ENCODE measurements at places on chromosomes 7 and 10.

DNA sequence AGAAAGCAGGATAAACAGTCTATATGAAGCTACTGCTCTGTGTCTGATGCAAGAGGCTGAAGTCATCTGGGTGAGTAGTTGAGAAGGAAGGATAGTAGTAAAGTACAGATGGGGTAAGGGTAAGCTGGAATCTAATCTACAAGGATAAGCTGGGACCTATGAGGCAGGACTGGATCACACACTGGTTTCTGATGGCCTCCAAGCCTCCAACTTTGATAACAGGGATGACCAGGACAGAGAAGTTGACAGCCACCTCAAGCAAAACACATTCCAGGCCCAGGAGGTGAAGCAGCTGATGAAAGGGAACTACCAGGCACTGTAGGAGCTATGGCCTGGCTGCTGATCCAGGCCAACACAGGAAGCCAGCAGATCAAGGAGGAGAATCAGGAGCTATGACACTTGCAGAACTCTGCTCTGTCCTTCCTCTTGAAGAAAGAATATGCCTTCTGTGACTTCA lies 278.1 kb upstream of the TMEM229A start:
- no peak for DNase-seq

GRCh38 chr7:135857519-135858274 lies 109.1 kb upstream of the FAM180A start:
- DNase-seq: no peak

DNA sequence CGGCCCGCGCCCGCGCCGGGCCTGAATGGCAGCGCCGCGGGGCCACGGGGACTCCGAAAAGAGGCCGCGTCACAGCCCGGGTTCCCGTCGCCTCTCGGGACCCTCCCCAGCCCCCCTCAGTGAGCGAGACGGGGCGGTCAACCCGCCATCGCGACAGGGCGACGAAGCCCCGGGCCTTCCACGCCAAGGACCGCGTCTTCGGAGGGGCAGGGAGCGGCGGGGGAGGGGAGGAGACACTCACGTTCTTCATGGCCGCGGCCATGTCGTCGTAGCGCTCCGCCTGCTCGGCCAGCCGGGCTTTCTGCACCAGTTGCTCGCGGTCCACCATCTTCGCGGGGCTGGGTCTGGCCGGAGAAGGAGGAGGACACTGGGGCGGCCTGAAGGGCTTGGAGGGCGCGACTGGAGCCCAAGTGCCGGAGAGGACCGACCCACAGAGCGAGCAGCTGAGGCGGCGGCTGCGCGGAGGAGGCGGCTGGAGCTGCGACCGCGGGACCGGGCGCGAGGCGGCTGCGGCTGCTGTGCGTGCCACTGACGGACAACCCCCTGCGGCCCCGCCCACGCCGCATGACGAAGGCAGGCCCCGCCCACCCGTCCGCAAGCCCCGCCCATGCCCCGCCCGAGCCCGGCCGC lies at the start of gene YWHAG:
YWHAG (minus strand) TSS at position 511 of the 630 bp plus-strand sequence; CDS start at position 328, 183 bp downstream.
- DNase-seq: peak; percentile 77

DNA sequence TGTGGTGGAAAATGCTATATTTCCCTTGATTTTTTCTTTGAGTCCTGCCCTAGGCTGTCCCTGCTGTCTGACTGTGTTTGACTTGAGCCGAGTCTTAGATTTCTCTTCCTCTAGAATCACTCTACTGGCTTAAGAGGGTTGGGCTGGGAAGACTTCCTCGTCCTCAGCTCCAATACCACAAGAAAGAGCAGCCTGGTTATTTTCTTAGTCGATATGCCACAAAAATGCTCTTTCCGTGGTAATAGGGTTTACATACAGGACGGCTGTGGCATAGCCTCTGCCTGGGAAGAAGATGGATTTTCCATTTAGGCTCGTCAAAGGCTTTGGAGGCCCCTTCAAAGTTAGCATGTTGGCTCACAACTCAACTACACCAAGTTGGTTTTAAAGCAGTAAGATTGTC lies 212.0 kb upstream of the IGFBP3 start:
- no peak for DNase-seq

DNA sequence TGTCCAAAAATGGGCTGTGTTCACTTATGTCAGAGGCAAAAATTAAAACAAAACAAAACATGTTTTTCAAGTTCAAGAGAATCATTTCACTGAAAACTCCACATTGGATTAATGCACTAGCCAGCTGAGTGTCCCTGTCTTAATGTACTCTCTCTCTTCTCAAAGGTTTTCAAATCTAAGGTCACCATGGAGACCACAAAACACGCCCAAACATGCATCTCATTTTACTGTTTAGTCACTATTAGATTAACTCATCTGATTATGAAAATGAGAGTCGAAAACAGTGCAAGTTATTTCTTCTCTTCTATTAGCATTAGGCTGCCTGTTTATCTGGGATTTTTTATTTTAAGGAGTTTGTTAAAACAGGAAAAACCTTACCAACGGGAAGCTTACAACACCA lies 70.8 kb upstream of the ASAH2 start:
- DNase-seq: no peak

DNA sequence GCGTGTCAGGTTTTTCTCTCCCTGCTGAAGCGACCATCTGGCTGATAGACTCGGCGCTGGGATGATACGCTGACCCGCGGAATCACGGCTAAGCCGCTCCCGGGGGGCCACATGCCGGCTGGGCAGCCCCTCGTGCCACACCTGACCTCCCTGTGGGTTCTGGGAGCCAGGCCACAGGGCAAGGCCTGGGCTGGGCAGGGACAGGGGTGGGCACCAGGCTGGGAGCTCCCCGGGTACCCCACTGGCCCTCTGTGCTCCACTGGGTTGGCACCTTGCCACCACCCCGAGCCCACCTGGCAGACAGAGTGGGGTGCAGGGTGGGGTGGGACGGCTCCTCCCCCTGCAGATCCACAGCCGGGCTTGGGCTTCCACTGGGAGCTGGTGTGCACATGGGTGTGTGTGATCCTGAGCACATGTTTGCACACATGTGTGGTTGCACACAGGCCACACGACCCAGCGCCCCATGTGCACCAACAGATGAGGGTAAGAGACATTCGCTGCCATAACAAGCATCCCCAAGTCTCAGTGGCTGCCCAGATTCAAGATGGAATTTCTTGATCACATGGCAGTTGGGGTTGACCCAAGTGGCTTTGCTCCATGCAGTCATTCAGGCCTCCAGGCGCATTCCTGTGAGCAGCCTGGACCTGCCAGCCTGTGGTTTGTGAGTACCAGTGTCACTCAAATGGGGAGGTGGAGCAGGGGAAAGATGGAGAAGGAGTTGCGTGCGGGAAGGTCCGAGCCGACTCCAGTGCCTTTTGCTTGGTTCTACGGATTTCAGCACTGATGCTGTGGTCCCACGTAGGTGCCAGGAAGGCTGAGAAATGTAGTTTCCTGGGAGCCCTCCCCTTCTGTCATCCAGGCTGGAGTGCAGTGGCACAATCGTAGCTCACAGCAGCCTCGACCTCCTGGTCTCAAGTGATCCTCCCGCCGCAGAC lies 79.7 kb downstream of the UNCX start:
- no peak for DNase-seq

- DNase-seq: no peak
Measured at GRCh38 chr10:94678475-94678874, 5.1 kb upstream of the CYP2C18 start.

DNA sequence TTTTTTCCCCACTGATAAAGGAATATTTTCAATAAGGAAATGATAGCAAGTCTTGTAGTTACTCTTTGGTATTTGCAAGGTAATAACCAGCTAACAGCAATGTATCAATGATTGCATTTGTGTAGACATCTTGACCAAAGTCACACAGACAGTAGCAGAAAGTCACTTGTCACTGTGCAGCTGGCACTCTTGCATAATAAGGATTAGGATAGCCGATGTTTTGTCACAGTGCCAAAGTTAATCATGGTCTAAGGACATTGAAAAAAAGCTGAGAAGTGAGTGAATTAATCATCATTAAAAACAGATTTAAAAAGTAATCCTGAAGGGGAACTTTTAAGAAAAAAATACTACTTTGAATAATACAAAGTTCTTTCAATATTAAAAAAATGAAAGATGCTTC lies 834.3 kb upstream of the C7orf33 start:
- DNase-seq: no peak
